Camera-type eye (tissue), 1 donor: ENCODE measurements at places on chromosomes 7 and 10. TPM values are rescaled to one million over a fixed set of nuclear protein-coding genes. Genes with fewer than 3 reads are reported as not detected.

PLCE1 gene
- 28.2 TPM for total RNA-seq

PAOX gene
- total RNA-seq, result 10.3 TPM

MCM10 gene
- 4.1 TPM for total RNA-seq

HKDC1 gene
- 18.0 TPM for total RNA-seq

MUC3A gene
- total RNA-seq, result not detected

GTPBP10 gene
- total RNA-seq, result 56.7 TPM
